Activated CD8-positive, alpha-beta memory T cell treated with anti-CD3 and anti-CD28 coated beads for 1 hour (primary cell): ENCODE measurements at places on chromosomes 11 and 22.

- DNase-seq: no peak
These were observed 1.4 kb upstream of the CSF2RB start for GRCh38 chr22:36911887-36912661.

DNA sequence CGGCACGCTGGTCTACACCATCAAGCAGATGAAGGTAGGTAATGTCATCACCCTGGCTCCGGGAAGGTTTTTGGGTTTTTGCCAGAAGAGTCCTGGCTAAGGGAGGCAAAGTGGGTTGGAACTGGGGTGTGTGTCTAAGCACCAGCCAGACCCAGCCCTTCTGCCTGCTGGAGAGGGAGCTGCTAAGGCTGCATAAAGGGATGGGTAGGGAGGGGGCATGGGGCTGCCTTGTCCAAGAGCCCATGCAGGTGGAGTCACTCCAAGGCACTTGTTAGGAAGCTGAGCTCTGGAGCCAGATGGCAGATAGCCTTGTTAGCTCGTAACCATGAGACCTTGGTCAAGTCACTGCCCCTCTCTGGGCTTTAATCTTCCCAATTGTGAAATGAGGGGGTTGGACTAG lies 48.0 kb downstream of the TIMP3 start:
- no peak for DNase-seq

GRCh38 chr11:67656278-67656922 lies 5.9 kb upstream of the ACY3 start:
- DNase-seq: no peak

DNA sequence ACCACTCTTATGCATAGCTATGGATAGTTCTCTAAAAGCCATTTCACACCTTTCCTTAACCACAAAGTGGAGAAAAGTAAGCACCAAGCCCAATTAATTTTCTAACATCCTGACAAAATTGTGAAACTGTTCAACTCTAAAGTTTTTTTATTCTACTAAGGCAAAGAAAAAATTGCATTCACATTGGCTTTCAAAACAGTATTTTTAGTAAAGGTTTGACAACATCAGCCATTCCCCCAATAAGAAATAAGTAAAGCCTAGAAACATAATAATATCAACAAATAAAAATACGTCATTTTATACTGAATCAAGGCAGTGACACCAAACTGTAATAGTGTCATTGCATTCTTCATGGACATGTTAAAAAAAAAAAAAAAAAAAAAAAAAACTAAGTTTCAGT lies 11.1 kb downstream of the FAM168A start:
- no peak for DNase-seq

GRCh38 chr11:70594606-70595005 lies 196.3 kb downstream of the CTTN start:
- DNase-seq: no peak
